ENCODE measurements at places on chromosomes 11 and 22. TPM values are rescaled to one million over a fixed set of nuclear protein-coding genes. Genes with fewer than 3 reads are reported as not detected.
A peak's percentile ranks its signal among the peaks of the same experiment; 100 is the strongest.

Gene UPB1
- total RNA-seq: 1.6 TPM

Gene SCGB1A1
- not detected for total RNA-seq

GRCh38 chr11:109015283-109015682 lies 350.4 kb downstream of the DDX10 start:
- H3K36me3 ChIP-seq: no peaks in the 10 kb centered on the region
- H3K27me3 ChIP-seq: no peaks in the 10 kb centered on the region
- DNase-seq: no peak

DNA sequence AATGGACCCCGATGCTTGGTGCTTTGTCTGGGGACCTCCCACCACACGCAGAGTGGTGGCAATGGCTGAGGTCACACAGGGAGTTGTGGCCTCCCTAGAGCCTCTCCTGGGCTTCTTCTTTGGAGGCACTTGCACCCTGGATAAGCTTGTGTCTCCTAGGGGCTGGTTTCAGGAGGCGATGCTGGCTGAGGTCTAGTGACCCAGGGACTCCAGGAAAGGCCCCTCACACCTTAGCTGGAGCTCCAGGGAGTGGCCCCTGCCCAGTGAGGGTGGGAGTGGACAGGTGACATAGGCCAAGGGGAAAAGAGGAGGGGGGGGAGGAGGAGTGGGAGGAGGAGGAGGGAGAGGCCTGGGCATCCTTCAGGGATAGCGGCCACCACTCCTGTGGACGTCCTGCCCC lies 810 bp downstream of the IGLL1 start:
- no peaks in the 10 kb centered on the region for H3K27me3 ChIP-seq
- H3K4me3 ChIP-seq: no peak overlapping the region
- no peak overlapping the region for H3K27ac ChIP-seq
- no peaks in the 10 kb centered on the region for H3K4me1 ChIP-seq
- no peak for DNase-seq
- H3K36me3 ChIP-seq: no peaks in the 10 kb centered on the region

DNA sequence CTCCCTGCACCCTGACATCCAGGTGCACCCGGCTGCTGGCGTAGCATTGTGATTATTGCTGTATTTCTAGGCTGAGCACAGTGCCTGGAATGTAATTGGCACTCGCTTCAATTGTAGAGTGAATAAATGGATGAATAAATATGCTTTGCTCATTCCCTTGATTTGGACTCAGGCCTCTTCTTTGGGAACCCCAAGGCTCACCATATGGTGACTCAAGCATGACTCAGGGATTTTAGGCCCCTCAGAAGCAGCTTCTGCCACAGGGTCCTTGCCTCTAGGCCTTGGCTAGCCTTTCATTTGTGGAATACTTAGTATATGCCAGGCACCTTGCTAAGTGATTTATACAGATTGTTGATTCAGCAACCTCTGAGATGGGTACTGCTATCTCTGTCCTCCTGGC lies 78.9 kb downstream of the GRIK4 start:
- H3K27me3 ChIP-seq: peaks cover 30% of the 10 kb centered on the region
- H3K4me3 ChIP-seq: no peak overlapping the region
- no peak overlapping the region for H3K27ac ChIP-seq
- DNase-seq: no peak

- DNase-seq: no peak
- no peak overlapping the region for H3K4me3 ChIP-seq
- no peak overlapping the region for H3K27ac ChIP-seq
- H3K4me1 ChIP-seq: peaks cover 30% of the 10 kb centered on the region
- H3K36me3 ChIP-seq: peaks cover 38% of the 10 kb centered on the region
- H3K27me3 ChIP-seq: no peaks in the 10 kb centered on the region
Observed at GRCh38 chr22:29345932-29346331, 30.4 kb upstream of the RASL10A start.

DNA sequence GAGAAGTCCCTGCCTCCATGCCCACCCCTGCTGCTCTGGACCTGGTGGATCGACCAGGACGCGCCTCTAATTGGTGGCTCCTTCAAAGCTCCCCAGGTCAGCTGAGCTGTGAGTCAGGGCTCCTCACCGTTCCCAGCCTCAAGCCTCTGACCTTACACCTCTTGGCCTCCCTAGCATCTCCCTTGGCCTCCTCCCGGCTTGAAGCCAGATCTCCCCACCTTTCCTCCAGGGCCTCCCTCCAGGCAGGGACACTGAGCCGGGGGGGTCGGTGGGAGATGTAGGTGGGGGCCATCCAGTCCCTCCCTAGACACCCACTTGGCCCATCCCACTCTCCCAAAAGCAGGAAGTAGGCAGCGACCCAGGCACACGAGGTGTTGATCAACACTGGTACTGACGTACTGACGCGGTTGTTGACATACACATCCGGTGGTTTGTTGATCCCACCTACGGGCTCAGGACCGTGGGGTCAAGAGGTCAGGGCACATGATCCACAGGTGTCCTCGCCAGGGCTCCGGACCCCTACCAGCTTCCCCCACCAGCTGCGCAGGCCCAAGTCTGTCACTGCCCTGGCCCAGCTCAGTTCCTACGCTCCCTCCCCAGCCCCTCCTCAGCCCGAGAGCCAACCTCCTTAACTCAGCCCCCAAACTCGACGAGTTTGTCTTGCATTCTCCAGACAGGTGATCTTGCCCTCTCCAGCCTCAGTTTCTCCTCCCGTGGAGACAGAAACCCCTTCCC lies 802 bp downstream of the ATG2A start:
- DNase-seq: no peak
- no peaks in the 10 kb centered on the region for H3K27me3 ChIP-seq
- peak overlapping the region; percentile 70 for H3K27ac ChIP-seq
- H3K4me1 ChIP-seq: peaks cover 12% of the 10 kb centered on the region
- peaks cover 15% of the 10 kb centered on the region for H3K36me3 ChIP-seq
- H3K4me3 ChIP-seq: peak overlapping the region; percentile 75
